ENCODE measurements at places on chromosomes 1 and 21.
A peak's percentile ranks its signal among the peaks of the same experiment; 100 is the strongest.

DNA sequence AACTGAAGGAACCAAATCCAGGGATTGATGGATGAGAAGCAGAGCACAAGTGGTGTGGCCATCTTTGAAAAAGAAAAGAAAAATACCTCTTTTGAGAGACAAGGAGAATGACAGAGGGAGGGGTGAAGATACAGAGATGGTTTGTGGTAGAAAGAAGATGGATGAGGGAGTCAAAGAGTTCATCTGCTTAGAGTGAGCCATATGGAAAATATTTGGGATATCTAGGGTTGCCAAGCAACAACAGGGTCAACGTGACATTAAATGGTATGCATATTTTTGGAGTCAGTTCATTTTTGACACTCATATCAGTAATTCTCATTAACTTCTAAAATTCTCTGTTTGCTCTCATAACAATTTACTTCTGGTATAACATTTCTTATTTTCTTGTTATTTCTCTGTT is 50.7 kb downstream of the MACF1 start:
- no peak for DNase-seq

DNA sequence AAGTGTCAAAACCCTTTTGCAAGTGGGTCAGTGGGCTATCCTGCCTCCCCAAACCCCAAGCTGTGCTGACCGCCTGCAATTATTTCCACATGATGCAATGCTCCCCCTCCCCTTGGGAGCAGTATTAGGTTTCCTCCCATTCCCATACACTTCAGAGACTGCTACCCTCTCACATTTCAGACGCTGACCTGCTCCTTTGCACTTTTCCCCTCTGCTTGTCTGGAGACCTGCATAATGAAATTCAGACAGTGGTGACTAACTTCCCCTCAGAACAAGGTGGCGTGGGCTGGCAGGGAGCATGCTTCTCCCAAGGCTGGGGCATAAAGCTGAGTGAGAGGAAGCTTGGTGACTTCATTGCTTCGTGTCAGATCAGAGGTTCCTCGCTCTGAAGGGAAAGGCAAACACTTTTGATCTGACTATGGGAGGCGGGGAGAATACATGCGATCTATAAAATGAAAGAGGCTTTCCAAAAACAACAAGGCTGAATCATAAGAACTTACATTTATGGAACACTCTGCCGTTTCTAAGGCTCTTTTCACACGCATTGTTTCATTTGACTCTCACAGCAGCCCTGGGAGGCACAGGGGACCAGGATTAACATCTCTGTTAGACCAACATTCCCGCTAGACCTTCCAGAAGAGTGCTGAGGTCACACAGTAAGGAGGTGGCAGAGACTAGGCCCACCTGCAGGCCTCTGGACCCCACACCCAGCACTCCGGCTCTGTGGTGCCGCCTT is 27.5 kb upstream of the ROR1 start:
- DNase-seq, result peak; percentile 73

GRCh38 chr21:46509741-46510502 is 51.2 kb downstream of the DIP2A start:
- no peak for DNase-seq

GRCh38 chr1:114033216-114033706 is 54.0 kb downstream of the OLFML3 start:
- no peak for DNase-seq

- DNase-seq, result peak; percentile 15
Observed at GRCh38 chr1:63148825-63149645, 173.3 kb upstream of the FOXD3 start.

DNA sequence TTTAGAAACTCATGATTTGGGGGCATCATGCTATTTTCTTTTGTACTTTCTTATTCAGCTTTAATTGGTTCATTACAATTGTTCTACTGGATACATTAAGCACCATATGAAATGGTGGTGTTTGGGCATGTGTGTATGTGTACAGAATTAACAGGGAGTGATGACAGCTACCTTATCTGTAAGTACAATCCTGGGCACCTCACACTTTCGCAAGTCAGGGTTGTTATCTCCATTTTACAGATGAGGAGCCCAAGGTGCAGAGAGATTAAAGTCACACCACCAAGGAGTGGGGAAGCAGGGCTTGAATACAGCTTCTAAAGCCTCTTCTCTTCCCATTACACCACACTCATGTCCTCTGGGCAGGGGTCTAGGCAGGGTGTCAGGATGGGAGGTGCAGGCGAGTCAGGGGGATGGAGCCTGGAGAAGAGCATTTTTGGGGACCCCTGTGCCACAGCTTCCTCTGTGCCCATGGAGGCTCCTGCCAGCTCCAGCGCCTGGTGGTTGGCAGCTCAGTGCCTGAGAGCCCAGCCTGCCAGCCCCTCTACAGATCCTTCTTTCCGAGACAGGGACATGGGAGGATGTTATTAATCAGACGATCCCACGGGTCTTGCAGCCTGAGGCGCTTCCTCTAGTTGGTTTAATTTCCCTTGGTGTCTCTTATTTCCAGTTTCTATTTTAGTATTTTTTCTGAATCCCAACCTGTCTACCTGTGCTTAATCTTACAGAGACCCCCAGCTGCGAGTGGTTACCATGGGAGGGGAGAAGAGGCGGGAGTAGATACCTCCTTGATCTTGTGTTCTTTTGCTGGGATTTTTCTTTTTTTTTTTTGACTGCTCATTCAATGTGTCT is 126.2 kb upstream of the CD34 start:
- no peak for DNase-seq

DNA sequence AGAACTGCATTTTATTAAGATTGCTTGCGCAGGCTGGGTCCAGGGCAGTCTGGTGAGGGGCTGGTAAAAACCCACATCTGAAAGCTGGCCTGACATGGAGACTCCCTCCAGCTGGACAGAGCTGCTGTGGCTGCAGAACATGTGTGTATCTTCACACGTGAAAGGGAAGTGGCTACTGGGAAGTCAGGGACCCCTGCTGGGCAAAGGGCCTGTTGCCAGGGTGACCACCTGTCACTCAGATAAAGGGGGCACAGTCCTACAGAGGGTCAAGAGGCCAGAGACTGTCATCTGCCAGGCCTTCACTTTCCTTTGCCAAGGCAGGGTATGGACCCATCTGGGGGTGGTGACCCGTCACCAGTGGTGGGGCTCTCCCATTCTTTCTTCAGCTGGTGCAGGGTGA is 17.5 kb downstream of the NKAIN1 start:
- DNase-seq, result no peak

DNA sequence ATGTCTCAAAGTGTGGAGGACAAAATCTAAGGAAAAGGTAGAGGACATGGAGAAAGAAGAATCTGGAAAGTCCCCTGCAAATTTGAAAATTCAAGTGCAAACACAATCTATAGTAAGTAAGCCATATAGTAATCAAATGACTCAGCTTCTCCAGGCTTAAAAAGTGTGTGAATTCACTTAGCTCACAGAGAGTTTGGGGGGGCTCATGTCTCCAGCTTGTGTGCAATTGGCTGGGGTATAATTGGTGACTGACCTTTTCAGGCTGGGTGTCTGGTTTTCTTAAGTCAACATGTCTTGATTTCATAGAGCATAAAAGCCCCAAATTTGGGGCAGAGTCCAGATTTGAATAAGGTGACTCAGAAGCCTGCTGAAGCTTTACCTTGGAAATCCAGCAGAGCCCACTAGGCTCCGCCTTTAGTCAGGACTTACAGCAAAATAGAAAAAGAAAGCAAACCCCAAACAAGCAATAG is 8.6 kb downstream of the CLDN14 start:
- no peak for DNase-seq

- peak; percentile 64 for DNase-seq
Observed at GRCh38 chr1:23098463-23099170, 70.0 kb downstream of the LUZP1 start.

DNA sequence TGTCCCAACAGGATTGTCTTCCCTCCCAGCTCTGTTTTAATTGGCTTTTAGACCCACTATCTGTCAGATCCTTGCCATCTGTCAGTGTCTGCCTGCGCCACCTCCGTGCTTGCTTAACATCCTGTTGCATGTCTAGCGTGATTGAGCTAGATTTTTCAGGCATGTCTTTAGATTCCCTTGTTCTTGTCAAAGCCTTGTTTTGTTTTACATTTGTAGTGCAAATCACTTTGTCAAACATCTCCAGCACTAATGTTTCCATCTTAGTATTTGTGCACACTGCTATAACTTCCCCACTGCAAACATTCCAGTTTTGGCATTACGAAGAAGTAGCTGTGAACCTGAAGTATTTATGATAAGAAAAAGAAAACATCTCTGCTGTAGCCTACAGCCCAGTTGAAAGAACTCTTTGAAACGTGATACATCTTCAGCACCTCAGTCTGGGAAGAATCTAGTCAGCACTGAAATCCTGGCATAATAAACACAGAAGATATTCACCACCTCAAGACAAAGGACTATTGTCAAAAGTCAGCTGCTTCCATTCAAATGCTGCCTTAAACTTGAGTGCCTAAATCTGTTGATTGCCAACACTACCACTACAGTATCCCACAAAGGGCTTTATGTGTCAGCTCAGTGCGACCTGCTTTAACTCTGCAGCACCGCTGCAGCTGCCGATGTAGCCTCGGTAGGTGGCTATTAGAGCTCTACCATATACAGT is 105.0 kb downstream of the FNBP1L start:
- peak; percentile 36 for DNase-seq

All from inflammatory macrophage treated with lipopolysaccharide for 4 hours (primary cell).